ENCODE measurements at places on chromosomes 4 and X.

DNA sequence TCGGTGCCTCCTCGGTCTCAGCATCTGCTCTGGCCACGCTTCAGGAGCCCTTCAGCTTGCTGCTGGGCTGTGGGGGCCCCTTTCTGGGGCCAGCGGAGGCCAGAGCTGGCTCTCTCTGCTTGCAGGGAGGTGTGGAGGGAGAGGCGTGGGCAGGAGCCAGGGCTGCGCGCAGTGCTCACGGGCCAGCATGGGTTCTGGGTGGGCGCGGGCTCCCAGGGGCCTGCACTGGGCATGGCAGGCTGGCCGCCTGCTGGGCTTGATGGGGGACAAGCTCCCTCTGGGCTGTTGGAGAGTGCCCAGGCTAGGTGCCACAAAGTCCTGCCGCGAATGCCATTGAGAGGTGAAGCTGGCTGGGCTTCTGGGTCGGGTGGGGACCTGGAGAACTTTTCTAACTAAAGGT, 57.3 kb upstream of the AGA start:
- DNase-seq, result no peak

GRCh38 chrX:101287402-101287801, 3.7 kb downstream of the TAF7L start:
- no peak for DNase-seq

DNA sequence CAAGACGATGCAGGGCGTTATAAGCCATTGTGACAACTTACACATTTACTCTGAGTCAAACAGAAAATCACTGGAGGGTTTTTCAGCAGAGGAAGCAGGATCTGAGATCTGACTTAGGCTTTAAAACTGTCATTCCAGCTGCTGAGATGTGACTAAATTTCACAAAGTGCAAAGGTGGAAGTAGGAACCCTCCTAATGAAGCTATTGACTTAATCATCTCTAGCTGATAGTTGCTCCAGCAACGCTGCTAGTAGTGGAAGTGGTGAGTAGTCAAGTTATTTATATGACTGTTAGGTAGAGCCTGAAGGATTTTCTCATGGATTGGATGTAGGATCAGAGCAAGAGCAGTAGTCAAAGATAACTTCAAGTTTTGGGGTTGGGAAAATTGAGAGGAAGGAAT, 218.6 kb downstream of the GRID2 start:
- no peak for DNase-seq

GRCh38 chr4:25760518-25761157, 102.2 kb downstream of the SEL1L3 start:
- DNase-seq, result no peak

GRCh38 chr4:165874791-165875371, 1.8 kb downstream of the TLL1 start:
- no peak for DNase-seq

DNA sequence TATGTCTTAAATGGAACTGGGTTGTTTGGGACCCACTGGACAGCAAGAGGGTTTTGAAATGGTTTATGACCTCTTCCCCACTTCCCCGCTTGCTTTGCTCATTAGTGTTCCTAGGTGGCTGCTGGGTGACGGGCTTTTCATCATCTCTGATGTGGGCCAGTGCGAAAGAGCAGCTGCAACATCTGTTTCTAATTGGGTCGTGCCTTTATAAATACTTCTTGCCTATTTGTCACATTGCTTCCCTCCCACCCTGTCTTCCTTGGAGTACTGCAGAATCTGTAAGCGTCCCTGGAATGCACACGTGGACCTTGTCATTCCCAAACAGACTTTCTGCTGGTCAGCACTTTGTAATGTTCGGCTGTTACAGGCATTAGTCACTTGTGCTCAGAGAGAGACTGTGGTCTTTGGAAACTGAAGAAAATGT, 35.2 kb downstream of the SEPTIN11 start:
- DNase-seq, result no peak

- DNase-seq, result no peak
These were observed 121.5 kb downstream of the MBNL3 start for GRCh38 chrX:132367314-132367713.

DNA sequence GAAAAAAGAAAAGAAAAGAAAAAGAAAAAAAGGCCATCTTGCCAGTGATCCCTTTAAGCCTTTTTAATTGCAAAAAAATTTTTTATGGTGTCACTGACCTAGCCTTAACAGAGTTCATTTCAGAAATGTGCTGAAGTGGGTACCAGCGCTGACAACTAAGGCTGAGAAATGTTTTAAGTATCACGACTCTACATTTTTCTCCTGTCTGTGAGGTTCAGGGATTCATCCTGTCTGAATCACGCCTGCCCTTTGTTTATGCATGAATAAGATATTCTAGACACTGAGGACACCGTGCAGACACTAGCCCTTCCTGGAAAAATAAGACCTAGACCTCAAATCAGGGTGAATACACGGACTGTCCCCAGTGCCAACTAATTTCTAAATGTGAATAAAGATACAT, 154.4 kb upstream of the NOCT start:
- no peak for DNase-seq

GRCh38 chr4:168852933-168853713, 156.9 kb downstream of the CBR4 start:
- DNase-seq, result no peak

GRCh38 chr4:56637154-56637553, 43.9 kb downstream of the HOPX start:
- no peak for DNase-seq

- DNase-seq, result no peak
These were observed 423.3 kb downstream of the ARHGAP24 start for GRCh38 chr4:85898231-85898630.

- DNase-seq, result no peak
These were observed 94.1 kb downstream of the IL1RAPL2 start for GRCh38 chrX:104660092-104660491.

GRCh38 chr4:109589605-109590004, 29.6 kb downstream of the MCUB start:
- DNase-seq, result no peak

DNA sequence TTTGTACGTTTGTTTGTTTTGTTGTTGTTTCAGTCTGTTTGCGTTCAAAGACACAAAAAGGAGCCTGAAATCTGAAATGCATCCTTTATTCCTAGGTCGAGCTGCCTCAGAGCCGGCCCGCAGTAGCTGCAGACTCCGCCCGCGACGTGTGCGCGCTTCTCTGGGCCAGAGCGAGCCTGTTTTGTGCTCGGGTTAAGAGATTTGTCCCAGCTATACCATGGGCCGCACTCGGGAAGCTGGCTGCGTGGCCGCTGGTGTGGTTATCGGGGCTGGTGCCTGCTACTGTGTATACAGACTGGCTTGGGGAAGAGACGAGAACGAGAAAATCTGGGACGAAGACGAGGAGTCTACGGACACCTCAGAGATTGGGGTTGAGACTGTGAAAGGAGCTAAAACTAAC, 2.4 kb downstream of the ARMCX1 start:
- DNase-seq, result no peak

- no peak for DNase-seq
These were observed 12.5 kb upstream of the FAM13A start for GRCh38 chr4:89069481-89069880.

DNA sequence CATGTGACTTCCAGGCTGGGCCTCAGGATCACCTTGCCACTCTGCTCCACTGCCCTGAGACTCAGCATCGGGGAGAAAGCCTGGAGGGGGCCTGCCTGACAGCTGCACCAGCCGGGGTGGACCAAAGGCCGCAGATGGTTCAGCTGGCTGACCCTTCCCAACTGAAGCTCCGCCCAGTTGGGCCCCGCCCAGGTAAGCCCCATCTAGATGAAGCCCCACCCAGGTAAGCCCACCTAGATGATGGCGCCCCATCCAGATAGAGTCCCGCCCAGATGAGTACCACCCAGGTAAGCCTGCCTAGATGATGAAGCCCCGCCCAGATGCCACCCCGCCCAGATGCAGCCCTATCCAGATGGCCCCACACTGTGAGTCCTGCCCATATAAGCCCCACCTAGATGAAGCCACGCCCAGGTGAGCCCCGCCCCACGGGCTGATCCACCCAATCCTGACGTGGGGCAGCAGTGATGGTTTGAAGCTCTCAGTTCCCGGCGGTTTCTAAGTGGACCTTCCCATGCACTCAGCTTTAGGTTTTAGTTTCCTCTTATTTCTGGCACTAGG, 10.0 kb downstream of the ZFYVE28 start:
- DNase-seq, result no peak

DNA sequence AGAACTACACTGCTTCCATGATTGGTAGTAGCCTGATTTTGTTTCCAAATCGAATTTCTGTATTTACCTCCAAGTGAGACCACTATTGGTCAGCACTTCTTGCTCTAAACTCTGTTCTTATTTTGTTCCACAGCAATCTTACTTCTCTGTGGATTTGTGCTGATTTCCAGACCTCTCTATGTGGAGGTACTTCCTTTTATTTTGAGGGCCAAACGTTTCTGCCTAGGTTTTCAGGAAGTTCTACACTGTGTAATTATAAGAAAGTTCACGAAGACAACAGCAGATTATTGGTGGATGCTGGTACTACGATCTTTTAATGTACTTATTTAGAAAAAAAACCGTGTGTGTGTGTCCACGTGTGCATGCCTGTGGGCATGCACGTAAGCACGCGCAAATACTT, 46.7 kb downstream of the DTHD1 start:
- DNase-seq, result no peak

GRCh38 chr4:125891597-125892258, 577.0 kb downstream of the FAT4 start:
- DNase-seq, result no peak

DNA sequence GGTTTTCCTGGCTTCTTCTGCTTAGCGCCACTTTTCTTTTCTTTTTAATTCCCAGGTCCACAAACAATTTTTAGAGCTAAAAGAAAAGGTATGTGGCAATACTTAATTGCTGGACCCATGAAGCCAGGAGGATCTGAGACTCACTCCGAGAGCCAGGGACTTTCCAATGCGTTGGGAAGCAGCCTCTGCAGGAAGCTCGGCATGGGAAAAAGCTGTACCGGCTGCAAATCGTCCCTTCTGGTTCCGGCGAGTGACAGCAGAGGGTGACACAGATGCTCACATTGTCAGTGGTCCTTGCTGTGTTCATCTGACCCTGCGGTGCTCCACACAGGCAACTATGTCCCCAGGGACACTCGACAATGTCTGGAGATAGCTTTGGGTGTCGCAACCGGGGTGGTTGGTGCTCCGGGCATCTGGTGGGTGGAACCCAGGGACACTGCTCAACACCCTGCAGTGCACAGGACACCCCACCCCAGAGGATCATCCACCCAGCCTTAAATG, 164.0 kb downstream of the PRKX start:
- no peak for DNase-seq

DNA sequence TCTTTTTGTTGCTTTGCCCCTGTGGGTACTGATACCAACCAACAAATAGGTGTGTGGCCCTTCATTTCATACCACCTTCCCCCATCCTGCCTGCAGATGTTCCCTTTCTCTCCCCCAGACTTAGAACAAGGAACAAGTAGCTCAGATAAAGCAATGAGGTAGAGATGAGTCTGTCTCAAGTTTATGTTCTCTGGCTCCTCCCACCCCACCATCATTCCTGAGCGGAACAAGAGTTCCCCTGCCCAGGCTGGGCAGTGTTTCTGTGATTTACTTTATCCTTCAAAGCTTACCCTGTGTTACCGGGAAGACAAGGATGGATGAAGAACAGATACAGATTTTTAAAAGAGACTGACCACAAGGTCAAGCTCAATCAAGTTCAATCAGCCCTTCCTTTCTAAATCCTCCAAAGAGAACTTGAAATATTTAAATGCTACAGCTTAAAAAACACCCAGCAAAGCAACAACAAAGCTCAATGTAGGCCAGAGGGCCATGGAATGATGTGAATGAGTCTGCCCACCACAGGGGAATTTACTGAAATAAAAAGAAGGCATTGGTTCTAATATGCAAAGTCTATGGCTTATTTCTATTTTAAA, 80.1 kb upstream of the UCP1 start:
- DNase-seq, result no peak

DNA sequence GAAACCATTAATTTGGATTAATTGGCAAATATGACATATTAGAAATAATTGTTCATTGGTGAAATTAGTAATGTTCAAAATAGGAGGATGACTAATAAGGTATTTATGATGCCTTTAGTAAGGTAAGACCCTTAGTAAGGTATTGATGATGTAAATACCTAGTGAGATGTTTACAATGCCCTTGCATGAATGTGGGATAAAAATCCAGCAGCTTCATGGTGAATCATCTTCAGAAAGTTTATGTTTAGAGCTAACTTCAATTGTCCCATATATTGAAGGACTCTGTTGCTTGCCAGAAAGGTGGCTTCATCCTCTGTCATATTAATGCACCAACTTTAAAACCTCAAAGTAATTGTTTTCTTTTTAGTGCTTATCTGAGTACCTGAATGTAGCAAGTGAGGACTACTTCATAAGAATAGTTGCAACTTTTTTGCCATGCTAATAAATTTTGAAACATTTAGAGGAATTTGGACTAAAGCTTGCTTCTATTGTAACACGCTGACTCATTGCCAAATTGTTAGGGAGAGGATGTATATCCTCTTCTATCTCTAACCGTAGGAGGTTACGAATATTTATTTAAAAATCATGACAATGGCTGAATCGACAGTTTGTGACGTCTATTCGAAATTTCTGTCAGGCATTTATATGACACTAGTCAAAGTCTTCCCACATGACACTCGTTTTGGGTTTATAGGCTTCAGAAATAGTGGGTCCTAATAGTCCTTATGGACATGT, 174.1 kb upstream of the HS3ST1 start:
- no peak for DNase-seq

DNA sequence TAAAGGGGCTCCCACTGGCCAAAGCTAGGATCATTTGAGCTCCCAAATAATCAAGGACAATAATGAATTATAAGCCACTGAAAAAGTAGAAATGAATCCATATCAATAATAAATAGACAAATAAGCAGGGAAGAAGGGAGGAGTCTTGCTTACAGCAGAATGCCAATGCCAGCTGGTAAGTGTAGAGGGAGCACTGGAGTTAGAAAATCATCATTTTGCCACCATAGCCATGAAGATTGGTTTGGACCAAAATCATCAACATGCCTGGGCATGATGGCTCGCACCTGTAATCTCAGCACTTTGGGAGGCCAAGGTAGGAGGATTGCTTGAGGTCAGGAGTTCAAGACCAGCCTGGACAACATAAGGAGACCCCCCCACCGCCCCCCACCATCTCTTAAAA, 20.4 kb upstream of the SH3KBP1 start:
- DNase-seq, result no peak

- no peak for DNase-seq
These were observed 31.1 kb downstream of the JAKMIP1 start for GRCh38 chr4:6169239-6169638.

GRCh38 chrX:154412468-154412867, 1.1 kb downstream of the TAFAZZIN start:
- DNase-seq, result no peak
